Activated naive CD8-positive, alpha-beta T cell treated with anti-CD3 and anti-CD28 coated beads, Interleukin-2, amount 10 ng/mL, durations not matched to agents 7 days and 5 days (primary cell): ENCODE measurements at places on chromosomes 1 and 21.

DNA sequence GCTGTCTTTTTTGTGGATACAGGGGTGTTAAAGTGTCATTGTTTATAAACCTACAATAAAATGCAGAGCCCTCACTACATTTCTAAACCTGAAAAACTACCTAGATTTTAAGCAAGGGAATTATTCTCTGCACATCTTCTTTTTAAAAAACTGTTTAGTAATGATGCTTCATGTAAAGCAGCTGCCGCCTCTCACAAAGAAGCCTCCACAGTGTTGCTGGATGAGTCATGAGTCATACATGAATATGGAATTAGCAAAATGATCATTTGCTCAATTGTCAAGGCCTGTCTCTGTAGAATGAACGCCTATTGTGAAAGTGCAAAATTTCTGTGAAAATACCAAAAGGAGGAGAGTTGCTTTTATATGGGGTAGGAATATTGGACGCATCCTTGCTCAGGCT lies 259.5 kb upstream of the CHRM3 start:
- no peak for DNase-seq

- DNase-seq, result no peak
These were observed 27.5 kb upstream of the SLC30A1 start for GRCh38 chr1:211606332-211606913.

- no peak for DNase-seq
These were observed 61.4 kb downstream of the FASLG start for GRCh38 chr1:172720339-172720738.

DNA sequence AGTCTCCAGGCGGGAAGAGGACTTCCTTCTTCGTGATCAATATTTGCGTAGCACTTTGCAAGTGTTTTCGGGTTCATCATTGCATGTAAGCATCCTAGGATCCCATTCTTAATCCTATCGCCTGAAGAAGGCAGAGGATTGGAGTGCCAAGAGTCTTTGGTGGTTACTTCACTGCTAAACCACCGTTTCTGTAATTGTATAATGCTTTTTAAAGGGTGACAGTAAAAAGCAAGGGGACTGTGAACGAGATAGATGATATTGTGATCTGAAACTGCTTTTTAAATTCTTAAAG lies 345 bp upstream of the ALDH9A1 start:
- DNase-seq, result no peak

GRCh38 chr1:9128166-9128519 lies 759 bp downstream of the GPR157 start:
- DNase-seq, result no peak

GRCh38 chr1:25037174-25038074 lies 107.3 kb upstream of the RUNX3 start:
- peak; percentile 78 for DNase-seq

DNA sequence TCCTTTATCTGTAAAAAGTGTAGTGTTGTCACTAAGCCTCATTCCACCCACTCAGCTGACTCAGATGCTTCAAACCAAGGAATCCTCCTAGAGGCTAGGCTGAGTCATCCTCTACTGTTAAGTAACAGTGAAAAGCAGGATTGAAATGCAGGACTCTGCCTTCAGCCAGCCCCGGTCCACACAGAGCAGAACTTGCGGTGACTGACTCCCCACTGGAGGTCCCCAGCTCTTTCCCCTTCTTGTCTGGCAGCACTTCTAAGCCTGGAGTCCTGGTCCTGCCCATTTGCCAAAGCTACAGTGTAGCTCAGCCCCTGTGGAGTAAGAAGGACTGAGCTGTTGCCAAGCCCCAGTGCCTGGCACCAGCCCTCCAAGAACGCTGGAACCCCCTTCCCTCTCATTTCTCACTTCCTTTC lies 1.7 kb downstream of the RAB7B start:
- DNase-seq, result no peak

DNA sequence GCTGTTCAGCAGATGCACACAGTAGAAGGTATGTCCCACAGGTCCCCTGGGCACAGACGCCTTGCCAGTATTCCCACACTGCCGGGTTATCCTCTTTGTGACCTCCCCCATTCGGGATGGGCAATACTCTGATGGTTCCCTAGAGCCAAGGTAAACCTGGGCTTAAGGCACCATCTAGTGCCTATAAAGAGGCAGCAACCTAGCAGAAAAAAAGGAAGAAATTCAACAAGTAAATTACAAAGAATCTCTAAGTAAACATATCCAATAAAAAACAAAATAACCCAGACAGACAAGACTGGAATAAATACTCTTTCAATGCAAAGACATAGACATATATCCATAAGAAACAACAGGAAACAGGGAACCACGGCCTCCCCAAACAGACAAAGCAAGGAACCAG lies 39.4 kb downstream of the HSF2BP start:
- DNase-seq, result no peak

- no peak for DNase-seq
These were observed 11.0 kb downstream of the ICMT start for GRCh38 chr1:6224718-6225117.

DNA sequence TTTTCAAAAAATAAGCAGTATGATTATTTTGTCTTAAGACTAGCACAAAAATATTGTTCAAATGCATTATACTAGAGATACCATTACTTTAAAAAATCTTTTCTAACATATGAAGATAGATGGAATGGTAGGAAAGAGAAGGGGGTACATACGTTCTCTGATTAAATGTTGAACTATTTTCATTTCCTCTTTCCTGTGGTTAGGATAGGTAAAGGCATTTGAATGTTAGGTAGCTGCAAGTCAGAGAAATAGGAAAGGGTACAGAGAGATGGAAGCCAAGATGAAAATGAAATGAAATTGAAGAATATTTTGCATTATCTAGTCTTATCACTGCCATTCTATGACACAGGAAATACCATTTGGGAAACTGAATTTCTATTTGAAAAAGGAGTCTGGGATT lies 28.3 kb downstream of the TLCD4 start:
- DNase-seq, result no peak

GRCh38 chr1:35434703-35435102 lies 122.5 kb downstream of the KIAA0319L start:
- DNase-seq, result no peak

DNA sequence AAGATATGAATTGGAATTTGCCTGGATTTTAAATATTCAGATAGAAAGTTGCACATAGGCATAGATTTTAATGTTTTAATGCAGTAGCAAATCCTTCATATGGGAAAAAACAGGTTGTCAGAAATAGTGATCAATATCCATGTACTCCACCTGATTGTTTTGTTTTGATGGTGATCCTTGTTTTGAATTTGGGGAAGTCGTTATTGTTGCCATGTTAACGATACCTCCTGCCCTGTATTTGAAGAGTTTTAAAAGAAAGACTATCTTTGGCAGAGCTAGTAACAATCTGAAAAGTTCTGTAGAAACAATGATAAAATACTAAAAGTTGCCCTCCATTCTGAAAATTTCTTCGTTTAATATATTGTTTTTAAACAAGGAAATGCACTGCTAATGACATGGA lies 1.1 kb downstream of the CEP350 start:
- DNase-seq, result no peak

DNA sequence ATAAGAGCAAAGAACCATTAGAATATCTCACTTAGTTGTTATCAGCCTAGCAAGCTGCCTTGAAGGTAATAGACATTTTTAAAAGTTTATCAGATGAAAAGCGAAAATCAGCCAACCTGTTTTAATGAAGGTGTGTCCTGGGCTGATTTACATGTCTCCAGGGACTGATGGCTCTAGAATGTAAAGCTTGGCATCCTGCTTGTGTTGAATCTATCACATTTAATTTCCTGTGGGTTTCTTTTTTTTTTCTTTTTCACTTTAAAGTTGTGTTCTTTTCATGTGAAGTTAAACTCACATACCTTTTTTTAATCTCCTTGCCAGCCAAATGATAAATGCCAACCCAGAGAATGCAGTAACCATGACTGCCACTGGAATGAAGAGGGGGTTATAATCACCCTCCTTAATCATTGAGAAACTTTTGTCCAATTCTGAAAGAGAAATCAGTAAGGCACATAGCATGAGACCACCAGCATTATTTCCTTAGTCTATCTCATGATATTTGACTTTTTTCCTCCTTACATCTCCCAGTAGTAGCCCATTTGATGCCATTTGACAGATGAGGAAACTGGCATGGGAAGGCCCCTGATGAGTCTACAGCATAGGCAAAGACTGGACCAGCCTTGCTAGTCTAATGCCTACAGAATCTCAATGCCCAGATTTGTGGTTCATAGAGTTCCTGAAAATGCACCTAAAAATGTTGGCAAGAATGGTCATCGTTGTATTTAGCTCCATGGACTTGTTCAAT lies 10.0 kb downstream of the SELL start:
- DNase-seq, result no peak

GRCh38 chr1:174041369-174041768 lies 19.2 kb upstream of the RC3H1 start:
- no peak for DNase-seq

- no peak for DNase-seq
These were observed 207.9 kb downstream of the PAPPA2 start for GRCh38 chr1:176670853-176671252.

DNA sequence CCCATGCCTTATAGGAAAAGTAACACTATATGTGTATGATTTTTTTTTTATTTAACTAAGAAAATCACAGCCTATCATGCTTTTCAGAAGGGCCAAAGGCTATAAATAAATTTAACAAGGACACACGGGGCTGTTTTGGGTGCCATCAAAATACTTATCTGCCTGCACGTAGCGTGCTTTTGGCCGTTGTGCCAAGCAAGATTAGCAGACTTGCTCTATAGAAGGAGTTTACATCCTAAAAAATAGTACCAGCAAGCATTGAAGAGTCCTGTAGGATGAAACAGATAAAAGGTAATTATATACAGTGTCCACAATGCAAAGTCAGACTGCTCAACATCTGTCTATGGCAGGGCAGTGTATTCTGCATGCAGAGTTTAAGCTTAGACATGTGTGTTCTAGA lies 3.7 kb downstream of the OLIG1 start:
- no peak for DNase-seq

- no peak for DNase-seq
These were observed 8.3 kb downstream of the NT5C1A start for GRCh38 chr1:39663559-39663958.

- no peak for DNase-seq
These were observed 92.9 kb downstream of the DPYD start for GRCh38 chr1:97827887-97828286.

DNA sequence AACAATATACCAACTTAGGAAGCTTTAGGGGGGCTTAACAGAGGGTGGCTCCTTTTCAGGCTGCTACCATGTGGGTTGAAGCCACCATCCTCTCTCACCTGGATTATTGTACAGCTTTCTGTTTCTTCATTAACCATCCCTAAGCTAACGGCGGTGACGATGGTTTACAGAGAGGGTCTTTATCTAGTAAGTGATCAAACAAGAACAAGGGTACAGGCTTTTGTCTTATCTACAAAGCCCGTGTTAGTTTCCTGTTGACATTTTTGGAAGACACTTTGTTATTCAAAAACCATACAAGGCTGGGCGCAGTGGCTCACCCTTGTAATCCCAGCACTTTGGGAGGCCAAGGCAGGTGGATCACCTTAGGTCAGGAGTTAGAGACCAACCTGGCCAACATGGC lies 20.4 kb downstream of the SLC25A33 start:
- no peak for DNase-seq

GRCh38 chr1:56973923-56974742 lies 8.3 kb upstream of the C8B start:
- DNase-seq, result no peak

DNA sequence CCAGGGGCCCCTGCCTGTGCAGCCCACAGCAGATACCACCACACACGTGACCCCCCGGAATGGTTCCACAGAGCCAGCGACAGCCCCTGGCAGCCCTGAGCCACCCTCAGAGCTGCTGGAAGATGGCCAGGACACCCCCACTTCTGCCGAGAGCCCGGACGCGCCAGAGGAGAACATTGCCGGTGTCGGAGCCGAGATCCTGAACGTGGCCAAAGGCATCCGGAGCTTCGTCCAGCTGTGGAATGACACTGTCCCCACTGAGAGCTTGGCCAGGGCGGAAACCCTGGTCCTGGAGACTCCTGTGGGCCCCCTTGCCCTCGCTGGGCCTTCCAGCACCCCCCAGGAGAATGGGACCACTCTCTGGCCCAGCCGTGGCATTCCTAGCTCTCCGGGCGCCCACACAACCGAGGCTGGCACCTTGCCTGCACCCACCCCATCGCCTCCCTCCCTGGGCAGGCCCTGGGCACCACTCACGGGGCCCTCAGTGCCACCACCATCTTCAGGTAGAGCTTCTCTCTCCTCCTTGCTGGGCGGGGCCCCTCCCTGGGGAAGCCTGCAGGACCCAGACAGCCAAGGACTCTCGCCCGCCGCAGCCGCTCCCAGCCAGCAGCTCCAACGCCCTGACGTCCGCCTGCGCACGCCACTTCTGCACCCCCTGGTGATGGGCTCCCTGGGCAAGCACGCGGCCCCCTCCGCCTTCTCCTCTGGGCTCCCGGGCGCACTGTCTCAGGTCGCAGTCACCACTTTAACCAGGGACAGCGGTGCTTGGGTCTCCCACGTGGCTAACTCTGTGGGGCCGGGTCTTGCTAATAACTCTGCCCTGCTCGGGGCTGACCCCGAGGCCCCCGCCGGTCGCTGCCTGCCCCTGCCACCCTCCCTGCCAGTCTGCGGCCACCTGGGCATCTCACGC lies 51.0 kb downstream of the COL18A1 start:
- DNase-seq, result no peak

- no peak for DNase-seq
These were observed 242.9 kb downstream of the ST6GALNAC3 start for GRCh38 chr1:76317299-76317900.

GRCh38 chr1:41713141-41713540 lies 205.6 kb downstream of the HIVEP3 start:
- no peak for DNase-seq

DNA sequence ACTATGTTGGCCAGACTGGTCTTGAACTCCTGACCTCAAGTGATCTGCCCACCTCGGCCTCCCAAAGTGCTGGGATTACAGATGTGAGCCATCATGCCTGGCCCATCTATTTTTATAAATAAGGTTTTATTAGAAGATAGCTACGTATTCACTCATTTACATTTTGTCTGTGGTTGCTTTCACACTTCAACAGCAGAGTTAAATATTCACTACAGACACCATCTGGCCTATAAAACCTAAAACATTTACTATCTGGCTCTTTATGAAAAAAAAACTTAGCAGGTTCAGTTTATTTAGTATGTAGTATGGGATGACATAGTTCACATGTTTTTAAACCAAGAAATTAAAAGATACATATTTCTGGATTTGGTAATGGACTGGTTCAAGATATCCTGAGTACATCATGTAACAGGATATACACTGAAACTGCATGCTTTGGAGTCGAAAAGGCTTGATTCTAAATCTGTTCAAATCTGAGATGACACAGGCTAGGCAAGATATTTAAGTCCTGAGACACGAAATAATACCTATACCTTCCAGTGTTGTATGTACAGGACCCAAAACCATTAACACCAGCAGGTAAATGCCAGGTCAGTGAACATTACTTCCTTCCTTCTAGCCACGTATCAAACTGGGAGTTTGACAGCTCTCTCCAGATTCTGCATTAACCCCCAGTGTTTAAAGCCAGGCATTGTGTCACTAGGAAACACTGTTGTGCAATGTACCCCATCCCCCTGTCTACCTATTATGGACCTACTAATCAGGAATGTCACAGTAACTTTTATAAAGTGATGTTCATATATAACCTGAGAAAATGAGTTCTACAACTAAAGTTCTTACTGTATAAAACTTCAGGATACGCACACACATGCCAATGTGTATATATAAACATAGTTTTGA lies 54.3 kb upstream of the SDC3 start:
- DNase-seq, result no peak

- DNase-seq, result peak; percentile 36
These were observed 36.7 kb upstream of the MTF2 start for GRCh38 chr1:93042187-93043056.
